ENCODE measurements at places on chromosomes 4 and X.
A peak's percentile ranks its signal among the peaks of the same experiment; 100 is the strongest.

GRCh38 chr4:115213716-115214115 is 100.3 kb upstream of the NDST4 start:
- DNase-seq: no peak

DNA sequence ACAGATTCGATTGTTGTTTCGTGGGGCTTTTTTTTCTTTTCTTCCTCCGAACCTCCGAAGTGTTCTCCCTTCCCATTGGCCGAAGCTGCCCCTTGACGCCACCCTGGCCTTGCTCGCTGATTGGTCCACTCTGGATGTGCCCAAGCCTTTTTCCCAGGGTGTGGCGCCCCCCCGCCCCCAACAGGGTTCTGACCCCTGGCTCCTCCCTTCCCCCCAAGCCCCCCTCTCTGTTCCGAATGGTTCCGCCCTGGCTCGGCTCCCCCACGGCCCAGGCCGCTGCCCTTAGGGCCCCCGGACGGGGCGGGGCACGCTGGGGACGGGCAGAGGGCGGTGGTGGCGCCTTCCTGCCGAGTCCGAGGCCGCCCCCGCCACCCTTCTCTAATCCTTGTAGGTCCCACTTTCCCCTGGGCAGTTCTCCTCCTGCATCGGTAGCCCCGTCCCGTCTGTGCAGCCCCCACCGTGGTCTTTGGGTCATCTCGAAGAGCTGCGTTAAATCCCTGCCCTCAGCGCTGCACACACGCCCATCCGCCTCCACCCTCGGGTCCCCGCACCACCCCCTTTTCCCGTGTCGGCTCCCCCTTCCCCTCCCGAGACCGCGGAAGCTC is 25.5 kb downstream of the UTP14A start:
- no peak for DNase-seq

- no peak for DNase-seq
These were observed 5.1 kb downstream of the PIGG start for GRCh38 chr4:504076-504475.

DNA sequence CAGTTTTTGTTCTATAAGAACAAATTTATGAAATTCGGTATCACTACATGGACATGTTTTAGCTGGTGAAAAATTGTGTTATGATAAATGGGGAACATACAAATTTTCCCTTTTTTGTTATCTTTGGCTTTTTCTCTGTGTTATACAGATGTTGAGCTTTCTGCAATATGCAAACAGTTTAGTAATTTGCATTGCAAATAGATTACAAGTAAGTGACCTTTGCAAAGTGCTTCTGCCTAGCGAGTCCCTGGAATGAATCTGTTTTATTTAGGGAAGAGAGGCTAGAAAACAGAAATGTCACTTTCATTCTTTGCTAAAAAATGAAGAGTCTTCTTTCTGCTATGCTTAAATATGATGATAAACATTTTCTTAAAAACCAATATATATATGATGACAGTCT is 461.0 kb downstream of the RPA4 start:
- DNase-seq: no peak

- no peak for DNase-seq
These were observed 35.8 kb upstream of the DYNLT3 start for GRCh38 chrX:37883196-37883595.

GRCh38 chr4:83771113-83771705 is 235.3 kb downstream of the GPAT3 start:
- DNase-seq: no peak

DNA sequence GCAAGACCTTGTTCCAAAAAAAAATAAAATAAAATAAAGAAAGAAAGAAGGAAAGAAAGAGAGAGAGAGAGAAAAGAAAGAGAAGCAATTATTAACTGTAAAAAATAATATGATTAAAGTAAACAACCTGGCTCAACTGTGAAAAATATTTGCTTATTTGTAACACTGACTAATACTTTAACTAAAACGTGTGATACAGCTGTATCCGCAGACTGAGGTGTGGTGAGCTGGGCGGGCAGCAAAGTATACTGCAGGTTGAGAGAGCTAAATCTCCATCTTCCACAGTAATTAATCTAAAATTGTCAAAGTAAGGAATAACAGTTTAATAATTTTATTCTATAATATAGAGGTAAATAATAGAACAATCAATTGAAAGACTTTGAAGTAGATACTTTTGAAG is 145.5 kb upstream of the FAM241A start:
- DNase-seq: no peak

- DNase-seq: no peak
These were observed 108.9 kb downstream of the CDS1 start for GRCh38 chr4:84691800-84692199.

GRCh38 chrX:2767631-2768455 is 16.0 kb downstream of the XG start:
- no peak for DNase-seq

DNA sequence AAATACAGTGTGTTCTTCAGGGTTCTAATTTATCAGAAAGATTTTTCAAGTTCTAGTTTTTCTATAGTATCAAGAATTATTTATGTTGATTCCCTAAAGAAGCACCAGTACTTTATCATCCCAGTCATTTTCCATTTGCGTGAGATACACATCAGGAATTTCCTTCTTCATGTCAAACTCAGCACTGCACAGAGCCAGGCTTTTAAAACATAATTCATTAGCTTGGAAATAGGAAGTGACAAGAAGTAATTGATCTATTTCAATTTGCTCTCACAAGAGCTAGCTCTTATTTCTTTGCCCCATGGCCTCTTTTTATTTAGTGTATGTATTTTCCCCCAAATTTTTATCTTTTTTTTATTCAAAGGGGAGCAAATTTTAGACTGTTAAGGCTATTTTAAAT is 13.0 kb upstream of the SLC10A4 start:
- no peak for DNase-seq

GRCh38 chr4:47120783-47121182 is 89.4 kb downstream of the GABRB1 start:
- no peak for DNase-seq

- DNase-seq: peak; percentile 44
These were observed 27.3 kb upstream of the JADE1 start for GRCh38 chr4:128782076-128782715.

GRCh38 chr4:26206339-26206738 is 114.5 kb upstream of the RBPJ start:
- DNase-seq: no peak

- DNase-seq: no peak
These were observed 102.4 kb upstream of the VCX2 start for GRCh38 chrX:8273451-8273895.

DNA sequence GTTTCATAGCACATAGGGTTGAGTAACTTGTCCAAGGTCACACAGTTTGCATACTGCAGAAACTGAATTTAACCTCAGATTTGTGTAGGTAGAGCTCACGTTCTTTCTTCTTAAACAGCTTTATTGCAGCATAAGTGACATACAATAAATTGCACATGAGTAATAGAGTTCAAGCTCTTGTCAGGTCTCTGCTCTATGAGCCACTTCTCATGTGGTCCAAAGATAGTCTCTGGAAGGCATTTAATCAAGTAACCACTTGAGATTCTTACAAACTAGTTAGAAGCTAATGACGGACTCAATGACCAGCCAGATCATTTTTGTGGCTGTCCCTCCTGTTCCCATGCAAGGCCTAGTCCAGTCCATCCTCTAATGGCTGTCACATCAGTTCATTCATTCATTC is 68.9 kb downstream of the MAOB start:
- DNase-seq: no peak

DNA sequence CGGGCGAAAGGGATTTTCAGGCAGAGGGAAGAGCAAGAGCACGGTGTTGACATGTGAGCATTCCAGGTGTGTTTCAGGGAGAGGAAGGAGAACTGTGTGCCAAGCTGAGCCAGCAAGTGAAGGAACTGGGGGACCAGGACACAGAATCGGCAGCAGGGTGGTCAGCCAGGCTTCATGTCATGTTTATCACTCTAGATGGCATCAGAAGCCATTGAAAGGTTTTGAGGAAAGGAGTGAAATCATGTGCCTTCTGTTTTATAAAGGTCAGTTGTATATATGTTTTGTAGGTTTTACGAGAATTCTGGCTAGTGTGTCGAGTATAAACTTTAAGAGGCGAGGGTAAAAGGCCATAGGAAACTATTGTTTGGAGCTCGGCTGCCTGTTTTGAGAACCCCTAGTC is 682.3 kb downstream of the TRIML1 start:
- DNase-seq: no peak

DNA sequence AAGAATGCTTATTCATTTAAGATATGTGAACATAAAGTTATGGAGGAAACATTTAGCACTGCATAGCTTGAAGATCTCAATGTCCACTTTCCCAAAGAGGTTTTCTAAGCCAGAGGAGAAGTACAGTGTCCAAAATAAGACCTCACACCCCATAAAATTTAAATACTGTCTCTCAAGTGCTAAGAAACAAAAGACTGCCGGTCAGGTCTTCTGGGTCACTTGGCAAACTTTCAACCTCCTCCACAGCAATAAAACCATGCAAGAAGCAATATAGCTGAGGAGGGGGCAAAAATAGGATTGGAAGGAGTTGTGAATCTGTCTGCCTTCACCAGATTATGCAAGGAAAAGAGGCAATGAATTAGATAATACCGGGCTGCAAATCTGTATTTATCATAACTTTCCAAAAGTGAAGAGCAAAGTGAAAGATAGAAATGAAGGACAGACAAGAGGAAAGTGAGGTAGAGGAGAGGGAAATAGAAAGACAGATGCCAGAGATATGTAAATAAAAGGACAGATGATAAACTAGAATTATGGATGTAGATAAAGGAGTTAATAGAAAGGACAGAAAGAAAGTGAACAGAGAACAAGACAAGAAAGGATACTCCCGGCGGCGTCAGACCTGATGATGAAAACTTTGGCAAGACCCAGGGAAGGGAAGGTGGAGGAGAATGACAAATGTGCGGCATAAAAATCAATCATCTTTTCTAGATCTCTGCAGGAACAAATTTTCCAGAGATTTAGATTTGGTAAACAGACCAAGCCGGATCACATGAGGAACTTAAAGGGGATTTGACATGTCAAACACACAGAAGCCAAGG is 152.7 kb upstream of the FAM241A start:
- no peak for DNase-seq

- peak; percentile 1 for DNase-seq
These were observed at the start of gene TCEAL1 for GRCh38 chrX:103628386-103629317. Gene TCEAL1 (plus strand): TSS chrX:103628975. CDS start chrX:103629917, 942 bp downstream.

DNA sequence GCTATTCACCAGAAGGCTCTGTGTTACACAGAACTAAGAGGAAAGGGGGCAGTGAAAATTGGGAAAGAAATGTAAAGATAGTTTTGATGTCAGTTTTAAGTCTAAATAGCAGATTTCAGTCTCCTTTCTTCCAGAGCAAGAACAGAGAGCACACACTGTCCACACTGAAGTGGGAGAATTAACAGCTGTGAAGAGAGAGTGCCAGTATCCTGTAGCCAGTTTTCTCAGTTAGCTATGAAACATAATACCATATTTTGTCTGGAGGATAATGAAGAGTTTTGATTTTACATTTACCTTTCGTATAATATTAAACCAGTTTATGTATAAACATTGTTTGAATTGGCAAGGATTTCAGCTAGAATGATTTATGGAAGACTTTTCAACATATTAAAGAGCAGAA is 35.1 kb downstream of the FBXO8 start:
- DNase-seq: no peak

GRCh38 chr4:41512136-41512535 is 25.8 kb upstream of the LIMCH1 start:
- no peak for DNase-seq

- DNase-seq: no peak
These were observed 51.1 kb upstream of the TMEM33 start for GRCh38 chr4:41883988-41884734.

DNA sequence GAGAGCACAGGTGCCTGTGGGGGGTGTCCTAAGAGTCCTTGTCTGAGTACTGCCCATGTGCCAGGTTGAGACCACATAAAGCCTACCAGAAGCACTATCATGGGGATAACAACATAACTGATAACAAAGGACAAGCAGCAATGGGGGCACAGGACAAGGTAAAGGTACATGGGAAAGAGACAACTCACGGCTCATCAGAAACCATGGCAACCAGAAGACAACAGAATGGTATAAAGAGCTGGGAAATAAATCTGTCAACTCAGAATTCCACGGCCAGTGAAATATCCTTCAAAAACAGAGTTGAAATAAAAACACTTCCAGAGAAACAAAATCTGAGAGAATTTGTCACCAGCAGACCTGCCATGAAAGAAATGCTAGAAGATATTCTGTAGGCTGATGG is 20.0 kb downstream of the CENPU start:
- no peak for DNase-seq

- DNase-seq: no peak
These were observed 217.7 kb upstream of the PSAPL1 start for GRCh38 chr4:7652451-7652881.

GRCh38 chr4:152594057-152594456 is 58.2 kb upstream of the FBXW7 start:
- DNase-seq: no peak

GRCh38 chr4:165514739-165515138 is 135.9 kb downstream of the CPE start:
- no peak for DNase-seq

DNA sequence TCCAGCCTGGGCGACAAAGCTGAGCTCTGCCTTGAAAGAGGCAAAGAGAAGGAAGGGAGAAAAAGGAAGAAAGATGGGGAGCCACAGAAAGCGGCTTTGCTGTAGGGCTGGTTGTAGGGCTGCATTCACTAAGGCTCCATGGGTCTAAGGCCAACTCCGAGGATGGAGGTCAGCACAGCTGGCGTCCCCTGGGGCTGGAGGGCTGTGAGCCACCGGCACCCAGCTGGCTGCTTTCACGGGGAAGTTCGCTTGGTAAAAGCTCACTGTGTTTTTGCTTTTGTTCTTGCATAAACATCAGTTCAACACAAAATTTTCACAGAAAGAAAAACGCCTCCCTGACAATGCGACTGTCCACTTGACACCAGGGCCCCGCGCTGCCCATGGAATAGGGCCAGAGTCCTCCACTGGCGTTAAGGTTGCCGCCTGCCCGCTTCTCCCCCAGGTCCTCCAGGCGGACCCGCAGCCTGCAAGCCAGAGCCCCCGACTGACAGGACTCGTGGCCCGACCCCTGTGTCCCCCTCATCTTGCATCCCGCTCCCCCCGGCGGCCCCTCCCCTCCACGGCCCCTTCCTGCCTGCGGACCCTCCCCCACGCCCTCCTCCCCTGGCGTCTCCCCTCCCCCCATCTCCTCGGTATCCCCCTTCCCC is 1.1 kb downstream of the RNF212 start:
- no peak for DNase-seq

DNA sequence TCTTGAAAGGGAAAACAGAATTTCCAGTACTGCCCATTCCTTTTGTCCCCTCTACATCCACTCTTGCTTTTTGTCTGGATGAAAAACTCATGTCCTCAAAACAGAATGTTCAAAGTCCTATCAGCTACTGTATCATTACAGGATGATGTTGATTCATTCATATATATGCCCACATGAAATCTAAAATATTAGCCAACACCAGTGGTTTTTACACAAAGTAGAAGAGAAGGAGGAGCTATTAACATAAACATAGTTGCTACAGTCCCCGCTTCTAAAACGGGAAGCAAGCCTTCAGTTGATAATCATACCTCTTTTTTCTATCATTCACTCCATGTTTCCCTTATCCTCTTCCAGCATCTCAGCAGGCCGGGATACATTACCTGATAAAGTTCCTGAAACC is 7.7 kb upstream of the THOC2 start:
- no peak for DNase-seq

Data from activated naive CD4-positive, alpha-beta T cell (primary cell).